CD4-positive, CD25-positive, alpha-beta regulatory T cell (primary cell): ENCODE measurements at places on chromosomes 4 and X. TPM values are rescaled to one million over a fixed set of nuclear protein-coding genes. Genes with fewer than 3 reads are reported as not detected.

DNA sequence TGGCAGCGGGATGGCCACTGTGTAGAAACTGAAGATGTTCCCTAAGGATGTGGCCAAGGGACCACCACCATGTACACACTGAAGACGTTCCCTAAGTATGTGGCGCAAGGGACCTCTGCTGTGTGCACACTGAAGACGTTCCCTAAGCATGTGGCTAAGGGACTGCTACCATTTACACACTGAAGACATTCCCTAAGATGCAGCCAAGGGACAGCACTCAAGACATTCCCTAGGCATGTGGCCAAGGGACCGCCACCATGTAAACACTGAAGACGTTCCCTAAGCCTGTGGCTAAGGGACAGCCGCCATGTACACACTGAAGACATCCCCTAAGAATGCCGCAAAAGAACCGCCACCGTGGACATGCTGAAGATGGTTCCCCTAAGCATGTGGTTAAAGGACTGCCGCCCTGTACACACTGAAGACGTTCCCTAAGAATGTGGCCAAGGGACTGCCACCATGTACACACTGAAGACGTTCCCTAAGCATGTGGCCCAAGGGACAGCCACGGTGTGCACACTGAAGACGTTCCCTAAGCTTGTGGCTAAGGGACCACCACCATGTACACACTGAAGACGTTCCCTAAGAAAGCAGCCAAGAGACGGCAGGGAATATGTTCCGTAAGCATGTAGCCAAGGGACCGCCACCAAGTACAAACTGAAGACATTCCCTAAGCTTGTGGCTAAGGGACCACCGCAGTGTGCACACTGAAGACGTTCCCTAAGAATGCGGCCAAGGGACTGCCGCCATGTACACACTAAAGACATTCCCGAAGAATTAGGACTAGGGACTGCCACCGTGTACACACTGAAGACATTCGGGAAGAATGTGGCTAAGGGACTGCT is 43.3 kb downstream of the DHRSX start:
- no peak for DNase-seq

The DCLK2 gene
- not detected for polyA plus RNA-seq

The HSFX3 gene
- not detected for polyA plus RNA-seq

DNA sequence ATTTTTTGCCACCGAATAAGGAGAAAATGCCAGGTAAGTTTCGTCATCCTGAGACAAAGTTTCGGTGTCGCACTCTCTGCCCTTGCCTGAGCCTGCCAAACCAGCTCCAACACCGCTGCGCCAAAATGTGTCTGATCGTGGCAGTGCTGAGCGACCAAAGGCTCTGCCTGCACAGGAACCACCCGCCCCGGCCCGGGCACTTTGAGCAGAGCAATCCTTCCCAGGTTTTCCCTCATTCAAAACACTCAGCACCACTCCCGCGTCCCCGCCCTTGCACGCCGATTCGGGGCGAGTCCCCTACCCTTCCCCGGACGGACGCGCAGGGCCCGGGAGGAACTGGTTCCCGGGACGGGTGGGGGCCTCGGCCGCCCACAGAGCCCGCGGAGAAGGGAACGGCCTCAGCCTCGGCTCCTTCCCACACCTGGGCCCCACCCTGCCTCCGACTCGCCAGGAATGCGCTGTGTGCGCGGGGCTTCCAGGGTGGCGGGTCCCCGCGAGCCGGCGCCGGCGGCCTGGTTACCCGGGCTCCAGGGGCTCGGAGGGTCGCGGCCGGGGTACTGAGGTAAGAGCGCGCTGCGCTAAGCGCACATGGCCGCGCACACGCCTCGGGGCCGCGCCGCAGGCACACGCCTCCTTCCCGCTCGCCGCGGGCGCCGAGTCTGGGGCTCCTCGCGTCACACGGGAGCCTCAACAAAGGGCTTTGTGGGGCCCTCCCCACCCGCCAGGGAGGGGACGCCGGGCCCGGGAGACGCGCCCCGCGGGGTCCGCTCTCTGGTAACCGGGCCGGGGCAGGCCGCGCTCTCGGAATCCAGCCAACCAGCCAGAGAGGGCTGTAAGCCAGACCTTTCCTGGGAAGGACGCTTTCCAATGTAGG is at the start of gene C4orf36:
TSS of gene C4orf36 (minus strand) at position 661 of the 874 bp plus-strand sequence. CDS start 902 bp downstream, outside the sequence.
- no peak for DNase-seq

The BEX4 gene
- 62.9 TPM for polyA plus RNA-seq

DNA sequence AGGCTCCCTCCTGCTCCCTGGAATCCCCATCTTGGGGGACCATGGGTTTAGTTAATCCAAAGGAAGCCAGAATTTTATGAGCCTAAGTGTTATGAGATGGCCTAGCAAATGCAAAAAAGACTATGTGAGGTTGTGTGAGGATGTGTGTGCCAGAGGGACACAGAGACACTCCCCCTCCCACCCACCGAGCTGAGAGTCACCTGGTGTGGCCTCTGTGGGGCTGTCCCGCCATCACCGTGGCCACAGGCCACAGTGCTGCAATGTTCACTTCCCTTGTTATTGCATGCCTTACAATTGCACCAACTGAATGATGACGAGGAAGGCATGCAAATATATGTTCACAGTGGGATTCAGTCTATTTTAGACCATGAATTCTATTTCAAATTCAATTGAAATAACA is 601 bp upstream of the FGFBP2 start:
- DNase-seq, result no peak

GRCh38 chrX:28042260-28042659 is 61.0 kb upstream of the DCAF8L1 start:
- DNase-seq, result no peak

The ZFX gene
- 41.6 TPM for polyA plus RNA-seq

DNA sequence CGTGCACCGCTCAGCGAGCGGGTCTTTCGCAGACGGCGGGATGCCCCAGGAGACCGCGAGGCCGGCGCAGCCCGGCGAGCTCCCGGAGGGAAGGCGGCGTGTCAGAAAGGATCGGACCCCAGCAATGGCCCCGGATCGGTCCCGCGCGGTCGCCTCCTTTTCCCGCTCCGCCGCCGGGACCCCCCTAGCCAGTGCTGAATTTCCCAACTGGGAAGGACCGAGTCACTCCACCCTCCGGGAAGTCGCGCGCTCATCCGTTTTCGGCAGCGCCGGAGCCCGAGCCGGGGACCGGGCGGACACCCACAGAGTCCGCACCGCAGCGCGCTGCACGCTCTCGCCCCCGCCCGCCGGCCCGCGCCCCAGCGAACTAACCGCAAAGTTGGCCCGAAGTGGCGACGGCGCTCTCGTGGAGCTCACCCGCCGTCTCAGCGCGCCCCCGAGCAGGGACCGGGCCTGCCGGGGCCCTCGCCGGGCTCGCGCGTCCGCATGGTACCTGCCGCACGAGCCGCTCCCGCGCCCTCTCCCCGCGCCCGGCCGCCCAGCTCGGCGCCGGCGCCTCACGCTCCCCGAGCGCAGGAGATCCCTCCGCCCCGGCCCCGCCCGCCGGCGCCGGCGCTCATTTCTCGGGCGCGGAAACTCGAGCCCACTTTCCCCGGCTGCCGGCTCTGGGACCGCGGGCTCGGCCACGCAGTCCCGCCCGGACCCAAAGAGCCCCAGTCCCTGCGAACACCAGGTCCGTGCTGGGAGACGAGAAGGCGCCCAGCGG is at the start of gene FAT1:
TSS of gene FAT1 (minus strand) at position 565 of the 766 bp plus-strand sequence. CDS start 14,029 bp downstream, outside the sequence.
- no peak for DNase-seq

- no peak for DNase-seq
Measured at GRCh38 chr4:41602113-41602512, 64.2 kb downstream of the LIMCH1 start.

DNA sequence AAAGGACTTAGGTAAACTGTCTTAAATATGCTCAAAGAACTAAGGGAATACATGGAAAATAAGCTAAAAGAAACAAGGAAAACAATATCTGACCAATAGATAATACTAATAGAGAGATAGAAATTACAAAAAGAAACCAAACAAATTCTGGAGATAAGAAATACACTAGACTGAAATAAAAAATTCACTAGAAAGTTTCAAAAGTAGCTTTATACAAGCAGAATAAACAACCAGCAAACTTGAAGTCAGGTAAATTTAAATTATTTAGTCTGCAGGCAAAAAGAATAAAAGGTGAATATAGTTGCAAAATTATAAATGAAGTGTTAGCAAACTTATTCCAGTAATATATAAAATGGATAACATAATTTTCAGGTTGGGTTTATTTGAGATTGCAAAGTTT is 760.9 kb upstream of the INTU start:
- no peak for DNase-seq

DNA sequence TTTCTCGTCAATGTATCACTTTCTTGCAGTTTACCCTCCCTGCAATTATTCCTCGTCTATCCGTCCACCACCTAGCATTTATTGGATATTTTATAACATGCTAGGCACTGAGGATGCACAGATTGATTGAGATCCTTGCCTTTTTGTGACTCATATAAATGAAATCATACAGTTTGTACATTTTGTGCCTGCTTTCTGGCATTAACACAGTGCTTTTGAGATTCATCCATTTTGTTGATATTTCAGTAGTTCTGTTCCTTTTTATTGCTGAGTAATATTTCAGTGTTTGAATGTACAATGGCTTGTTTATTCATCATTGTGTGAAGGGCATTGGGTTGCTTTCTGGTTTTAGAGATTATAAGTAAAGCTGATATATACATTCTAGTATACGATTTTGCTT is 841 bp downstream of the TBC1D19 start:
- DNase-seq, result no peak

DNA sequence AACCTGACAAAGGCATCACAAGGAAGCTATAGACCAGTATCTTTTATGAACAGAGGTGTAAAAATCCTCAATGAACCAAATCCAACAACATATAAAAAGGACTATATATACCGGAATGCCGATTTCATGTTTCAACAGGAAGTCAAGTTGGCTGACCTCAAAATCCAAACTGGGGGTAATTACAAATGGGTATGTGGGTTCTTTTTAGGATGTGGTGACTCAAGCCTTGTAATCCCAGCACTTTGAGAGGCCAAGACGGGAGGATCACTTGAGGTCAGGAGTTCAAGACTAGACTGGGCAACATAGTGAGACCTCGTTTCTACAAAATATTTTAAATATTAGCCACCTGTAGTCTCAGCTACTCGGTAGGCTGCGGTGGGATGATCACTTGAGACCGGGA is 10.4 kb downstream of the PRSS48 start:
- DNase-seq, result no peak

The HTN1 gene
- polyA plus RNA-seq, result not detected

GRCh38 chr4:62548108-62548524 is 1348.0 kb downstream of the ADGRL3 start:
- DNase-seq, result no peak

DNA sequence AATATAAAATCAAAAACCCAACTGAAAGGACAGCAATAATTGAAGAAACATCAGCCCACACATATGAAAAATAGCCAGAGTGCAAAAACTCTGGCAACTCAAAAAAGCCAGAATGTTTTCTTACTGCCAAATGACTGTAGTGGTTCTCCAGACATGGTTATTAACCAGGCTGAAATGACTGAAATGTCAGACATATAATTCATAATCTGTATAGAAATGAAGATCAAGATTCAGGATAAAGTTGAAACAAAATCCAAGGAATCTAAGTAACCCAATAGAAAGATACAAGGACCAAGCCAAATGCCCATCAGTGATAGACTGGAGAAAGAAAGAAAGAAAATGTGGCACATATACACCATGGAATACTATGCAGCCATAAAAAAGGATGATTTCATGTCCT is 553.3 kb upstream of the KLHL4 start:
- DNase-seq, result no peak

DNA sequence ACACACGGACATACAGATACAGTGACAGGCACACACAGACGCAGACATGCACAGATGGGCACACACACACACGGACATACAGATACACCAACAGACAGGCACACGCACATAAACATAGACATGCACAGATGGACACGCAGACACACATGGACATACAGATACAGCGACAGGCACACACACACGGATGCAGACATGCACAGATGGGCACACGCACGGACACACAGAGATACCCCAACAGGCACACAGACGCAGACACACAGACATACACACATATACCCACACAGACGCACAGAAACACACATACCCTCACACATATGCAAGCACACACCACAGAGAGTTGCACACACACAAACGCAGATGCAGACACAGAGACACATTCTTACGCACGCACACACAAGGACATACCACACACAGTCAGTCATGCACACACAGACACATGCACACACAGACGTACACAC is 24.4 kb upstream of the SLC25A6 start:
- DNase-seq, result no peak

GRCh38 chr4:79964020-79964399 is 109.0 kb downstream of the ANTXR2 start:
- DNase-seq, result no peak

The SLC34A2 gene
- not detected for polyA plus RNA-seq

GRCh38 chr4:7973545-7973981 is 33.9 kb upstream of the AFAP1 start:
- no peak for DNase-seq

The POU4F2 gene
- polyA plus RNA-seq, result not detected

DNA sequence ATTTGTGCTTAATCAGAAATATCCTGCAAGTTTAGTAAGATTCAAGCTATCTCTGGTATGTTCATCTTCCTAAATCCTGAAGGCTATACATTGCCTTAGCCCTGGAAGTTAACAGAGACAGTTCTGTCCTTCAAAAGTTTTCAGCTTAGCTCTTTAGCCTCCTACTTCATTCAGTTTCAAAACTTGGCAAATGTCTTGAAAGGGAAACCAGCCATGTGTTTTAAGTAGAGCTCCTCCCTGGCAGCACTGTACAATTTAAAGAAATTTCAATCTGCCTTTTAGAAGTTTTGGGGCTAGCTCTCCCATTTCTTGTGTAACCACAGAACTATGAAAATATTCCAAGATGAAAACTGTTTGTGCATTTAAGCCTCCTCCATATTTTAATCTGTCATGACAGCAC is 47.0 kb downstream of the FANCB start:
- DNase-seq, result no peak

GRCh38 chr4:149008415-149009025 is 566.3 kb upstream of the NR3C2 start:
- DNase-seq, result no peak

The CPZ gene
- not detected for polyA plus RNA-seq

- no peak for DNase-seq
Measured at GRCh38 chr4:55359397-55359916, 13.4 kb downstream of the SRD5A3 start.

DNA sequence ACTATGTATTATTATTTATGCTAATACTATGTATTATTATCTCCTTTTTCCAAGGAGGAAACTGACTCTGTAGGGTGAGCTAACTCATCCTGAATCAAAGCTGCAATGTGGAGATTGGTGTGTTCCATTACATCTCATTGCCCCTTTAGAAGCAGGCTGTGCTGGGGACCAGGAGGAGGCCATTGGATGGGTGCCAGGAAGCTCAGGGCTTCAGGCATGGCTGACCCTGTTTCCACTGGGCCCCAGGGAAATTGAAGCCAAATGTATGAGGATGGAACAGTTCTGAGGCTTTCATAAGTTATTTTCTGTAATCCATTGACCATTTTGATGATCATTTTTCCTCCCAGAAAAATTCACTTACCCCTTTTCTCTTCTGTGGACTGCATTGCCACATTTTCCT is 418.8 kb upstream of the ZFP42 start:
- DNase-seq, result no peak
